ENCODE measurements at places on chromosomes 12 and 14.

DNA sequence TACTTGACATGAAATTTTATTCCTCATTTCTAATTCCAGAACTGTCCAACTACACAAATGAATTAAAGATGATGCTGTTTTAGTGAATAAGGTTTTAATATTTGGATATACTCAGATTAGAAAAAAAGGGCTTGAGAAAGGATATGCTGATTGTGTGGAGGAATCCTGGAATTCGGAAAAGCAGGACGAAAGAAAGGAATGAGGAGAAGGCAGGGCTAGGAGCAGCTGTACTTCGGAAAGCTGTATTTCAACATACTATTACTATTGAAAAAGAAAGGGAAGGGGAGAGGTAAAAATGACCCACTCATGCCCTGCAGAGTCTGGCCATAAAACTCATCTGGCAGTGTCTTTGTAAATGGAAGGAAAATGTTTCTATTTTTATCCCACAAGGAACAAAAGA, 63.1 kb upstream of the PLBD1 start:
- no peak for DNase-seq

GRCh38 chr12:109994401-109995175, 1.6 kb downstream of the GIT2 start:
- DNase-seq = no peak

DNA sequence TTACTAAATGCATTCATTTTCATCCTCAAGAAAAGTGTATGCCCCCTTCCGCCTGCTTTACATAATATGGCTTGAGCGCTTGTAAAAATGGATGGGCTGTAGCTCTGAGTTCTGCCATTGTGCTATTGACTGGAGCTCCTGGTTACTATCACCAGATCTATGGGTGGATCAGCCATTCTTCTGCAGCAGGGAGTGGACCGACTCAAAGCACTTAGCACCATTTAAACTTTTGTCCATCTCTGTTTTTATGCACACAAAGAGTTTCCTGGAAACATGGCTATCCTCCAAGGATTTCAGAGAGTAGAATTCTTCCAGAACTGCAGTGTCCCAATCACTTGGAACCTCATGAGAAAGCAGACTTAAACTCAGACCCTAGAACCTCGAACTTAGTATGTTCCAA, 4.5 kb upstream of the NUMB start:
- DNase-seq = no peak

DNA sequence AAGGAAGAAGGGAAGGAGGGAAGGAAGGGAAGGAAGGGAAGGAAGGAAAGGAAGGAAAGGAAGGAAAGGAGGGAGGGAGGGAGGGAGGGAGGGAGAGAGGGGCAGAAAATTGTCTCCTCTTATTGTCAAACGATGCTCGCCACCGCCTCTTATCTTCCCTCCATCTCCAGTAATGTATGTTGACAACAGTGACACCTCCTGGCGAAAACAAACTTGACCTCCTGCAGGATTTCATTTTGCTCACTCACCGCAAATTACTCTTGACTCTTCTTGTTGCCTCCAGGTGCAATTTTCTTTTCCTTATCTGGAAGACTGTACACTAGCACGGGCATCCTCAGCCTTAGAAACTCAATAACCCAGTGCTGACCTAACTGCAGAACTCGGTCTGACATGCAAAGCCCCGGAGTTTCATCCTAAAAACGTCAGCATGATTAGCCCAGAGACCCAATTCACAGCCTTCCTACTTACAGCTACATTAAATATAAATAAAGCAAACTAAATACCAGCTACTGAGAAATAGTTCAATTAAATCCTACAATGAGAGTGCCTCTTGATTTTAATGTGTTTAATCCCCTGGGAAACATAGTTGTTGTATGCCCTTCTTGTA, 512.4 kb upstream of the TMPO start:
- peak; percentile 30 for DNase-seq

- no peak for DNase-seq
These were observed 264.3 kb upstream of the FOXN3 start for GRCh38 chr14:89681086-89682018.

- no peak for DNase-seq
These were observed 47.4 kb upstream of the PARP11 start for GRCh38 chr12:3920351-3921150.

GRCh38 chr14:42187846-42188245, 581.2 kb downstream of the LRFN5 start:
- DNase-seq = no peak

DNA sequence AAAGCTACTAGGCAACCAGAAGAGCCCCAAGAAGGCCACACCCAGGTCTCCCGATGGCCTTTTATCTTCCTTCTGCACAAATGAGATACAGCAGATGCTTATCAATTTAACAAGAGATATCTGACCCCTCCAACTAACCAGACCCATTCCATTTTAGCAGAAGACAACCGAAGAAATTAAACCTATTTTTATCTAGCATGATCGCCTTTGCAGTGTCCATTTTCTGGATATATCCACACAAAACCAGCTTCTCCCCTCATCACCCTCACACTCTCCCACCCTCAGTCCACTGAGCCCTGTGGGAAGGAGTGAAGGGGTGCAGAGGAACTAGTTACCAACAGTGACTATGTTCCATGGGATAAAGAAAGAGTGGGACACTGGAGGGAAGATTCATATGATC, 20.9 kb upstream of the DHRS4 start:
- DNase-seq = no peak

DNA sequence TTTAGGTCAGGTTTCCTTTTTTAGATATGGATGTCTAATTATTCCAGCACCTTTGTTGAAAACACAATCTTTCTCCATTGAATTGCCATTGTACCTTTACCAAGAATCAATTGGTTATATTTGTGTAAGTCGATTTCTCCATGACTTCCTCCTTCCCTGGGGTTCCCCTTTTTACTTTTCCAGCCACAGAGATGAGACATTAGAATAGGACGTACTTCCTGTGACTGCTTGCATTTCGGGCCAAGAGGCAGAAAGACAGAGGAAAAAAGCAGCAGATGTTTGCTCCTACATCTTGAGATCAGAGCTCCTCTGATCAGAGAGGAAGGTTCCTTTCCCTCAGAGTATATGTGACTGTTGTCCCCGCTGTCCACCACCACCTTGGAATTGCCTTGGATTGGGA, 453.7 kb upstream of the RGS6 start:
- DNase-seq = peak; percentile 61

DNA sequence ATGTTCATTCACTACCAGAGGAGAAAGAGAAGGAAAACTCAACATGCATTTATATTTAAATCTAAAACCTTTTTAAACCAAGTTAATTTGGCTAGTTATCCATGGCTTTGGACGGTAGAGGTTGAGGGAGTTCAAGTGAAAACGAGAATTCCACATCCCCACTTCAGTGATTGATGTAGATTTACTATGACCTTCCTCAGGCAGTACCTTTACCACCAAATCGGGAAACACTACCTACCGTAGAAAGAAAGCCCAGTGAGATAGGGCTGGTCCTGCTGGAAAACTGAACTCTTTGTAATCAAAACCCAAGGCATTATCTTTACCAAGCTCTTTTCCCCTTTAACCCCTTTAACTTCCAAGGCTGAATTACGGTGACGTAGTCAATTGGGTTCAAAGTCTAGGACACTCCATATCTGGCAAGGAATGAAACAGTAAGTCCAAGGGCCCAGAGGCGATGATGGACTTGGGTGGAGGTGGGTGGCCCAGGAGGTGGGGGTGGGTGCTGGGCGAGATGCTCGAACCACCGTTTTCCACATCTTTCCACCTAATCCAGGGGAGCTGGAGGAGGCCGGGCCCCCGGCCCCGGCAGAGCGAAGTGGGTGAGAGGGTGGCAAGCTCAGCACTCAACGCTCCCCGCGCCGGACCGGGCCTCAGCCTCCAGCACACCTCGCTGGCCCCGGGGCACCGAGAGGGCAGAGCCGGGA, 618 bp downstream of the SEC23A start:
- peak; percentile 36 for DNase-seq

- no peak for DNase-seq
These were observed 1131.1 kb downstream of the TMEM121 start for GRCh38 chr14:106657460-106657859.

GRCh38 chr14:68217791-68218340, 398.3 kb downstream of the RAD51B start:
- DNase-seq = no peak

GRCh38 chr12:99453836-99454538, 193.6 kb upstream of the GARIN6 start:
- DNase-seq = peak; percentile 2

- DNase-seq = peak; percentile 64
These were observed 9.1 kb downstream of the GSG1 start for GRCh38 chr12:13094367-13094766.

- DNase-seq = no peak
These were observed 56.8 kb downstream of the CRADD start for GRCh38 chr12:93733928-93734327.

DNA sequence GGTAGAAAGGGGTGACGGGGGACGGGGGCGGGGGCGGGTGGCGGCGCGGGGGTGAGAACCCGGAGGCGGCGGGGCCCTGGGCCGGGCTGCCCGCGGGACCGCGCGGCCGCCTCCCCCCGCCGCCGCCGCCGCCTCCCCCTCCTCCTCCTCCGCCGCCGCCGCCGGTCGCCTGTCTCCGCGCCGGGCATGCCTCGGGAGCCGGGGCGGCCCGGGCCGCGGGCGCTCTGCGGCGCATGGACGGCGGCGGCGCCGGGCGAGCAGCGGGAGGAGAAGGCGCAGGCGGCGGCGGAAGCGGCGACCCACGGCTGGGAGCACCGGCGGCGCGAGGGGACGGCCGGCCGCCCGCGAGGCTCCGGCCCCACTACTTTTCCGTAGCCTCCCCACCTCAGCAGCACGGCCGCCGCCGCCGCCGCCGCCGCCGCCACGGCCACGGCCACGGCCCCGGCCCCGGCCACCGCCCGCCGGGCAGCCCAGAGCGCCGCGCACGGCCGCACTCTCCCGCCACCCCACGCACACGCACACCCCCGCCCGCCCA, at the start of gene NPAS3:
Gene NPAS3 (plus strand): TSS at position 161 of the 535 bp plus-strand sequence.
- DNase-seq = no peak

DNA sequence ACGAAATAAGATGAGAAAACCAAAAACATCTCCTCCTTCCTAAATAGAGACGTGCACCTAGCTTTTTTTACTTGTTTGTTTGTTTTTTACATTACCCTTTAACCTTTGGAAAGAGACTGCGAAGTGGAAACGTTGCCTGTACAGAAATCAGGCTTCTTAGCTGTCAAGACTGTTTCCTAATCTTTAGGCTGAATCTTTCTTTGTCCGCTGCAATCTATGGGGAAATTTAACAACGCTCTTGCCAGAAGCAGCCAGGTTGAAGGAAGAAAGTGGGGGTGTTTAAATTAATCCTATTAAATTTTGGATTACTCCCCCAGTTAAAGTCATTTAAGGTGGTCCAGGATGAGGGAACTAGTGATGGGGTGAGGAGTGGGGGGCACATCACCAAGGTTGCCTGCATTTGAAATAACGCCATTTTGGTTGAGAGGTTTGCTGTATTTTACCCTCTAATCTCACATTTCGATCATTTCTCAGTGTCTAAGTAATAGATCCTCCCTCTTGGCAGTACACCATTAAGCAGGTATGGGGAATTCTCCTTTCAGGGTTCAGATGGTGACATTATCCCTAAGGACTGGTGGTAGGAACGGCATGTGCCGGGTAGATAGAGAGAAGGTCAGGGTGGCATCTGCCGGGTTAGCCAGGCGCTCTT, 2.6 kb downstream of the FLRT2 start:
- no peak for DNase-seq

- peak; percentile 59 for DNase-seq
These were observed 9.0 kb upstream of the NOVA1 start for GRCh38 chr14:26606729-26607312.

DNA sequence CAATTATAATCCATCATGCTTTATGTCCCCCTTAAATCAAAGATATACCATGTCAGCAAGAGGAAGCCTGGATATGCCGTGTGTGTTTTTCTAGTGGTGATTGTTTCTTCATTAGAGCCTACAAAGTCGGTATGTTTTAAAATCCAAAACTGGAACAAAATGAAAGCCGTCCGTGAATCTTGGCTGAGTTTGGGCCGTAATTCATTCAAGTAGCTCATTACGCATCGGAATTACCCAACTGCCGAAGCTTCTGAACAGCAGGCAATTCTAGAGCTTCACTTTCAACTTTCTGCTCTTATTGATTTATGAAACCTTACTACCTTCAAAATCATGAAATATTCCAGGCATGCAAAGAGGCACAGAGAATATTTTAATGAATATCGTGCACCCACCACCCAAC, 224.7 kb downstream of the AACS start:
- no peak for DNase-seq

DNA sequence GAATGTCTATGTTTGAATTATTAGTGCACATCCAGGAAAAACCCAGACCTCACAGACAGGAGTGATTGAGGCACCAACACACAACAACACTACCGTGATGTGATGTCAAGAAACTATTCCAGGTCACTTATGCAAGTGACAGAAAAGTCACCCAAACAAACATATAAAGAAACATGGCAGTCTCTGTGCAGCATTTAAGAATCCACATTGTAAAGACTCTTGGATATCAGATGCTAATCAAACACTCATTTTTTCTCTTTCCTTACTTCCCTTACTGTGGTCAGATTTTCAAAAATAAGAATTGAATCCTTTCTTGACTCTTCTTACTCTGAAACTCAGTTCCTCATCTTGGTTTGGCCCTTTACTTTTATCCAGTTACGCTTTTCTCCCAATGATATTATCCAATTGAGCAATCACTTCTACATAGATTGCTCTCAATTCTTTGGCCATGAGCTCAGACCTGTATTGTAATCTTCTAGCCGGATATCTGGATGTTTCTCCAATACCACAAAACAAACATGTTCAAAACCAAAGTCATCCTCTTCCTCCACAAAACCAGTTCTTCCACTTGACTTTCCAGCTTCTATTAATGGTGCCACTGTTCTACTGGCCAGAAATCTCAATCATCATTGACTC, 115.4 kb downstream of the DUSP6 start:
- no peak for DNase-seq

GRCh38 chr14:99186956-99187690, 84.9 kb downstream of the BCL11B start:
- DNase-seq = no peak

- no peak for DNase-seq
These were observed 158.0 kb downstream of the RIMBP2 start for GRCh38 chr12:130557886-130558765.

DNA sequence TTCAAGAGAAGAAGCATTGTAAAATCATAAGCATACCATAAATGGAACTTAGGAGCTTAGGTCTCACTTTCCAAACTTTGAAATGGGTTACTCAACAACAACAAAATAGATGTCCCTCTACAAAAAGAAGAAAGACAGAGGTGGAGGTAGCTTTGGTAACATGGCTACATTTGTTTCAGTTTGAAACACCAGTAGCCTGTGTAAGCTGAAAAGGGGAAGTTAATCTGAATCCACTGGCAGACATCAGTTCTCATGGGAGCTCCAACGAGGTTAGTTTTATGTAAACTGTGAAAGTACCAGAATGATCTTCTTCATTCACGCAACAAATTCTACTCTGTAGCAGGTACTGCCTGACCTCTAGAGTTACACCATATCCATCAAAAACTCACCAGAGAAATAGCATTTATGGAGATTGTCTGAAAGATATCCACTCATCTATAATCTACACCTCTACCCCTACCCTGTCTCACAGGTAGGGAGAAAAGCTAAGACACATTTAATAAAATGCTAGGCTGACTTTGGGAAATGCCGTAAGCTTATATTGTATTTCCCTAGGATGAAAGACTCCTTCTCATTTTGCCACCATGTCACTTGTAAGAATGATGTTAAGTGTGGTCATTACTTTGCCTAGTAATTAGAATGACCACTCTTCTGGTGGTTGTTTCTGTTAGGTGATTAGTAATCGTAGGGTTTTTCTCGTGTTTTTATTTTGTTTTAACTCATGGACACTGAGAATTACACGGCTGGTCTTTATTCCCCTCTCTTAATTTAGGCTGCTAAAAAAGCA, 224.1 kb downstream of the ASCL1 start:
- DNase-seq = no peak

- no peak for DNase-seq
These were observed 985.7 kb upstream of the FBXO33 start for GRCh38 chr14:40417777-40418401.

- peak; percentile 13 for DNase-seq
These were observed at the start of gene NR1H4 for GRCh38 chr12:100473716-100474150. Gene NR1H4 (plus strand): TSS chr12:100473866. CDS start chr12:100493324, 19,458 bp downstream.

All from fibroblast of skin of abdomen (primary cell).